ENCODE measurements at places on chromosomes 16 and 17.

GRCh38 chr17:27551701-27552248, 79.2 kb upstream of the LGALS9 start:
- DNase-seq = no peak

DNA sequence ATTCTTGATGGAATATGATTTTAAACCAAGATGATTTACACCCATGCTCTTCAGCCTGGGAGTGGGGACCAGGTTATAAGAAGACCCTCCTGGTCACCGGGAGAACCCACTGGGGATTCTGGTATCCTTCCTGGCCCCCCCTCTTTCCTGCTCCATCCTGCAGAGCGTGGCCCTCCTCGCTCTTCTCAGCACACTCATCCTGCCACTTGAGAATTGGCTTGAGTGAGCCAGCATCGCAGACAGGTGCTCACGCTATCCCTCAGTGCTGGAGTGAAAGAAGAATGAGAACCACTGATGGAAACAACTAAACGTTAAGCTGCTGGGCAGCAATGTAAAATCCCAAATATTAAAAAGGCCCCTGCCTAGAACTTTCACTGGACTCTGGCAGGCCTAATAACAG, 98.0 kb downstream of the CYTH1 start:
- DNase-seq = no peak

- no peak for DNase-seq
Measured at GRCh38 chr17:36846410-36847292, 90.6 kb upstream of the LHX1 start.

DNA sequence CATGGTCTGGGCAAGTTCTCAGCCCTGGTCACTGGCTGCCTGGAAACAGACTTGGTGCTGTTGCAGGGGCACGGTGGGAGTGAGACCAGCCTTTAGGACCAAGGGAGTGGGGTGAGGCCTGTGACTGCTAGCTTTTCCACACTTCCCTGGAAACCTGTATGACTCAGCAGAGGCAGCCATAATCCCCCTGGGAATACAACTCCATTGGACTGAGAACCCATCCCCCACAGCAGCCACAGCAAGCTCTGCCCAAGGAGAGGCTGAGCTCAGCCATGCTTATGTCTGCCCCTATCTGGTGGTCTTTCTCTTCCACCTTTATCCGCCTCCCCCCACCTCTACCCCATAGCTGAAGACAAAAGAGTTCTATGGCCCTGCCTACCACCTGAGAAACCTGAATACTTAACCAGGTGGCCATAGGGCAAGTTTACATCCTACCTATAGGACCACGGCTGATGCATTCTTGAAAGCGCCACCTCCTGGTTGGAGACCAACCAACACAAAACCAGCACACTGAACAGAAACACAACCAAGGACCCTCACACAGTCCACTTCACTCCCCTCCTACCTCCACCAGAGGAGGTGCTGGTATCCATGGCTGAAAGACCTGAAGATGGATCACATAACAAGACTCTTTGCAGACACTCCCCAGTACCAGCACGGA, 816.2 kb upstream of the SOX9 start:
- DNase-seq = peak; percentile 9

DNA sequence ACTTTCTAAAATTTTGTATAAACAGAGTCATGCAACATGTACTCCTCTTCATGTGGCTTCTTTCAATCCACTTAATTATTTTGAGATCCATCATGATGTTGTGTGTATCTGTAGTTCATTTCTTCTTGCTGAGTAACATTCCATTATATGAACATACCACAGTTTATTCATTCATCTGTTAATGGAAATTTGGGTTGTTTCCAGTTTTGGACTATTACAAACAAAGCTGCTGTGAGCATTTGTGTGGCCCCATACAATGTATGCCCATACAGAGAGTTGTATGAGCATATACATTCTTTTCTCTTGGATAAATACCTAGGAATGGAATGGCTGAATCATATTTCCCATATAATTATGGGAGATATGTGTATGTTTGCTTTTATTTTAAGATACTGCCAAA, 85.6 kb downstream of the CLEC16A start:
- peak; percentile 92 for DNase-seq

GRCh38 chr17:66647391-66647983, 187.4 kb upstream of the CACNG5 start:
- DNase-seq = peak; percentile 32

DNA sequence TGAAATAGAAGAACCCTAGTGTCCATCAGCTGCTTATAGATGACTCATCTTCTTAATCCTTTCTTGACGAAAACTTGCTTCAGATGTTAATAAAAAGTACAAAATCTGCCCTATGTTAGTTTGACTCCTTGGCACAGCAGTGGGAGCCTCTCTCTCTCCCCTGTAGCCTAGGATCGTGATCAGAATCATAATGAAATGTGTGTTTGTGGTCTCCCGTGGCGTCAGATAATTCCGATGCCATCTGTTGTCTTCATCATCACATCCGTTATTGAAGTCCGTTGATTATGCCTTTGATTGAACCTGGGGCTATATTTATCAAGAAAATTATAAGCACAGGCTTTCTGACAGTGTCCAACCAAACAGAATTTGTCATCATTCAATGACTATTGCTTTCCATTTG, 102.5 kb downstream of the BMERB1 start:
- no peak for DNase-seq

DNA sequence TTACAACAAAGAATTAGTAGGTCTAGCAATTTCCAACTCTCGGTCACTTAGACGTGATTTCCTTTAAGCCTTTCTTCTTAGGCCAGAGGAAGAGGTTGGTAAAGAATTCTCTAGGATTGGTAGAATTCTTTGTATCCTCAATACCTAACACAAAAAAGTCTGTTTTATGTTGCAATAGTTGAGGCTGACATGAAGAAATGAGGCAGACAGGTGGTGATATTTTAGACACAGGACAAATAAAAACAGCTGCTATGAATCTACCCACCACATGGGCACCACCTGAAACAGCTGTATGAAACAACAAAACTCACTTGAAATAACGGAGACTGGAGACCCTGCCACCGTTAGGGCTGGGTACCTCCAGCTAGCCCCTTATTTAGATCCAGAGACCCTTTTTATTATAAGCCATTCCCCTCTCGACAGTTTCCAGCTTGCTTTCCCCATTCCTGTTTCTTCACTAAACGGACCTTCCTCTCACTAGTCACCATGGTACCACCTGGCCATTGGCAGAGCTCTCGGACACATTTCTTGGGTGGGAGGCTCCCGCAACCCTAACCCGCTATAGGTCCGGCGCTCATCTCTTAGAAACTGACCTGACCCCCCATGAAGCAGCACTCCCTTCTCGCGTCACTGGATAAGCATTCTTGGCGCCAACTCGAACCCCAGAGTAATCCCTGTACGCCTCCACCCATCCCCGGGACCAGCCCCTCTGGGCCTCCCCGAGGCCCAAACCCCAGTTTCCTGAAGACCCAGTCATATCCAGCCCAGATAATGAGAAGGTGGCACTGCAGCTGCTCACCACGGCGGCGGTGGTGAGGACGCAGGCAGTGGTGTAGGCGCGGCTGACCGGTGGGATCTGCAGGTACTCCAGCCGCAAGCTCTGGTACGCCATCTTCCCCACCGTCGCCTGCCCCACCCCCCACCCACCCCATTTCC, at the start of gene DERL2:
TSS of gene DERL2 (minus strand) at position 909 of the 936 bp plus-strand sequence. CDS start at position 892, 17 bp downstream.
- peak; percentile 41 for DNase-seq

DNA sequence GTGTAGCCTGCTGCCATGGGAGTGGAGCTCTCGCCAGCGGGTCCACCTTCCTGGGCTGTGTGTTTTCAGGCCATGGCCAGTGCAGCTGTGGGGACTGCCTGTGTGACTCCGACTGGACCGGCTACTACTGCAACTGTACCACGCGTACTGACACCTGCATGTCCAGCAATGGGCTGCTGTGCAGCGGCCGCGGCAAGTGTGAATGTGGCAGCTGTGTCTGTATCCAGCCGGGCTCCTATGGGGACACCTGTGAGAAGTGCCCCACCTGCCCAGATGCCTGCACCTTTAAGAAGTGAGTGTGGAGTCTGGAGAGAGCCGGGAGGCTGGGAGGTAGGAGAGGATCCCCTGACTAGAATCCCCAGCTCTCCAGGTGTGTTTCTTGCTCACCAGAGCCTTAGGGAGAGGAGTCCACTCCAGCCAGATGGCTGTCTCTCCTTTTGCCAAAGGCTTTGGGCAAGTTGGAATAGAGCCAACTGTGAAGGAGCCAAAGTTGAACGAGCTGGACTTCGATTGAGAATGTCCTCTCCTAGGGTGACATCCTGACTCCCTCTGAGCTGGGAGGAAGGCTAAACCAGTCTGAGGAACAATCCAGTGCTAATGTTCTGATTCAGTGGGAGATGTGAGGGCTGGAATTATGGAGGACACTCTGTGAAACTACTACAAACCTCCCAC, 24.4 kb upstream of the EFCAB13 start:
- DNase-seq = no peak

GRCh38 chr16:88453611-88454522, 787 bp downstream of the ZFPM1 start:
- DNase-seq = no peak

- DNase-seq = no peak
Measured at GRCh38 chr17:20170085-20170484, 160.9 kb downstream of the SPECC1 start.

DNA sequence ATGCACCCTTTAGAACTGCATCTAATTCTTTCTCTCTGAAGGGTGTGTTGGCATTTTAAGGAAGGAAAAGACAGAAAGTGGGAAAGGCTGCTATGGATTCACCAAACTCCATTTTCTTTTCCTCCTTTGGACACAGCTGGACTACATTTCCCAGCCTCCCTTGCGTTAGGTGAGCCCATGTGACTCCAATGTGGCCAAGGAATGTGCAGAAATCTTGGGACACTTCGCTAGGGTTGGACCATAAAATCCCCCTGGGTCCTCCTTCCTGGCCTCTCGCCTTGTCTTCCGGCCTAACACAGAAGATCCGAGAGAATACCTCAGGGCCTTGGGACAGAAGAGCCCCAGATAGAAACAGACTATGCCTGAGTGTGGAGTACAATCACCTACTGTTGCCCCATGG, 56.3 kb downstream of the ABCC12 start:
- no peak for DNase-seq

DNA sequence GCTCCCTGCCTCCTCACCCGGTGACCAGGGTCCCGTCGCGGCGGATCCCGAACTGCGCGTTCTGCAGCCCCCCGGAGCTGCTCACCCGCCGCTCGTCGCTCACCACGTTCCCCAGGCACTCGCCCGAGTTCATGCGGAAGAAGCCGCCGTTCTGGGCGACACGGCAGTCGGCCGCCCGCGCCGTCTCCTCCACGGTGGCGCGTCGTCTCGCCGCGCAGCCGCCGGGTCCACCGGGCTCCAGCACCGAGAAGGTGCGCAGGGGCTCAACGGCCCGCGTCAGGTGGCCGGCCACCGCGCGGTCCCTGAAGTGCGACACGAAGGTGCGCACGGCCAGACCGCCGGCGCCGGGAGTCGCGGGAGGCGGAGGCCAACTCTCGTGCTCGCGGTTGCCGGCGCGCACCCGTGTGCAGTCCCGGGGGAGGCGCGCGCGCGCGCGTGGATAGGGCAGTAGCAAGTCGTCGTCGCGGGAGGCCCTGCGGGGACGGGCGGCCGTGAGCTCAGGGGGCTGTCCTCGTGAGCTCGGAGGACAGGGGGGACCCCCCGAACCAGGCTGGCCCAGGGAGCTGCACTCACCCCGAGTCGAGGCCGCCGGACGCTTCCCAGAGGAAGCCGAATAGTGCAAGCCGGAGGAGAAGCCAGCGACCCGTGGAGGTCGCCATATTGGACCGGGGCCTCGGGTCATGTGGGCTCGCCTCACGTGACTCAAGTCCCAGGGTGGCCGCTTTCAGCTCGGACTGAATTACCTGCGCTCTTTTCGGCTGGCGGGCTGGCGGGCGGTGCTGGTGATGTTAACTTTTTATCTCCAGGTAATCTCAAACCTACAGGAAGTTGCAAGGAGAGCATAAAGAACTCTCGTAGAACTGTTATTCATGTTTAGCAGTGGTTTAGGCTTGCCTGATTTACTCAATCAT, at the start of gene NAGPA:
TSS of gene NAGPA (minus strand) at position 680 of the 911 bp plus-strand sequence. CDS start at position 659, 21 bp downstream.
- peak; percentile 83 for DNase-seq

DNA sequence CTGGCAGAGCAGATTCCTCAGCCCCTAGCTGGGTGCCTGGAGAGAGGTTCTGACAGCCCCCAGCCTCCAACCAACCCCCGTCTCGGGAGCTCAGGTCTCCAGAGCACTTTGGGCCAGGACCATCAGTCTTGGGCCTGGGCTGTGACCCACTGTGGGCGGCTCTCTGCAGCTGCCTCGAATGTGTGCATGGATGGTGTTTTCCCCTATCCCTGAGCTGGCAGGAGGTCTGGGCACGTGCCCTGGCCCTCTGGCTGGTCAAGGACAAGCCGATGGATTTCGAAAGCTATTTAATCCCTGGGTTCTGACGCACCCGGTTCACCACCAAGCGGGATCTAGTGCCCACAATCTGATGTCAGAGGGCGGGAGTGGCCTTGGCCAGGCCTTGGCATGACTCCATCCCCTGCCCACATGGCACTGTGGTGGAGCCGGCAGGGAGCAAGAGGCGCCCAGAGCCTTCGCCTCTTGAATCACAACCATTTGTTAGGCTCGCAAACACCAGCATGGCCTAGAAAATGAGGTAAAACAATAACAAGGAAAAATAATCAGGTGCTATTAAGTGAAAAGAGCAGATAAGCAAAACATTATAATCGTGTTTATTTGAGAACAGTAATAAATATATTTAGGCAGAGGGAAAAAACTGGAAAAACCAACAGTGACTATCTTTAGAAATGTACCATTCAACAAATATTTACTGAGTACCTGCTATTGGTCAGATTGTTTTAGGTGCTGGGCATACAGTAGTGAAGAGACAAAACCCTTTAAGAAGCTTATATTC, 69.3 kb upstream of the TOB1 start:
- no peak for DNase-seq

GRCh38 chr16:59341368-59341767, 607.3 kb upstream of the GOT2 start:
- peak; percentile 3 for DNase-seq

Data from fibroblast of skin of abdomen (primary cell).